ENCODE measurements at places on chromosomes 2 and 18.

GRCh38 chr2:65545837-65546805 is 113.7 kb upstream of the SPRED2 start:
- no peak for DNase-seq

DNA sequence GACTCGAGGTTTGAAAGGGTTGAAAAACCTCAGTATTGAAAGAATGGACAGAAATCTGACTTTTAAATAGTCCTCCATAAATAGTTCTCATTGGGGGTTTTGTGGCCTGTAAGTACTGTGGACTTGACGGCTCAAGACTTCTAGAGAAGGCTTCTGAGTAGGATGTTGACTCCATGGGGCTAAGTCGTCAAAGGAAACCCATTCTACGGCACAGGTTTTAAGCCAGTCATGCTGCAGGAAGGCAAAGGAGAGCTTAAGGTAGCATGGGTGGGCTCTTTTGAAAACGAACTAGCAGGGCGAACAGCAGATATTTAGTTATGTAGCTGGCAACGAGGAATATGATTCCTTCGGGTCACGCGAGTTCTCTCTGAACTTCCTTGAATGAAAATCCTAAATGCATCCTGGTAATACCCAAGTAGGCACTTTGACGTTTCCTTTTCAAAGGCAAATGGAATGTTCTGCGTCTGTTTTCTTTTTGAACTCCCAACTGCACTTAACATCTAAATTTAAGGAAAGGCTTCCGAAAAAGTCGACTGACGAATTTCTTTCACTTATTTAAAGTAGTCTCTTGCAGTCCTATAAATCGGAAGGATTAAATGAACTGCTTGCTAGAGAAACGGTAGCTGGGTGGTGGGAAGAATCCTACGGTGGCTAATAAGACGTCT is 1.1 kb upstream of the NEDD4L start:
- peak; percentile 59 for DNase-seq

DNA sequence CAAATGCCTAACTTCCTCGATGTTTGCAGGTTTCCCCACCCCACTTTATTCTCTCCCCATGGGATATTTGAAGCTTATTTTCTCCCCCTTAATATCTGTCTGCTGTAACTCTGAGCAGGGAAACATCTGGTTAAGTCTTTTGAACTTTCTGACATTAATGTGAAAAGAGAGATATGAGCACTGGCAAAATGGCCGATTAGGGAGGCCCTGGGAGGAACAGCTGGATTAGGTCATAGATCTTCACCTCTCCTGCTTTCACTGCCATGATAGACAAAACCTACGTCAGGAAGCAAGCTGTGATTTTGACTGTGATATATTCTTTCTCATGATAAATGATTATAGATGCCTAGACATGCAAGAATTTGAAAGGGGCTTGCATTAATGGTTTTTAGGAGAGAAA is 43.6 kb downstream of the LYPD6B start:
- no peak for DNase-seq

DNA sequence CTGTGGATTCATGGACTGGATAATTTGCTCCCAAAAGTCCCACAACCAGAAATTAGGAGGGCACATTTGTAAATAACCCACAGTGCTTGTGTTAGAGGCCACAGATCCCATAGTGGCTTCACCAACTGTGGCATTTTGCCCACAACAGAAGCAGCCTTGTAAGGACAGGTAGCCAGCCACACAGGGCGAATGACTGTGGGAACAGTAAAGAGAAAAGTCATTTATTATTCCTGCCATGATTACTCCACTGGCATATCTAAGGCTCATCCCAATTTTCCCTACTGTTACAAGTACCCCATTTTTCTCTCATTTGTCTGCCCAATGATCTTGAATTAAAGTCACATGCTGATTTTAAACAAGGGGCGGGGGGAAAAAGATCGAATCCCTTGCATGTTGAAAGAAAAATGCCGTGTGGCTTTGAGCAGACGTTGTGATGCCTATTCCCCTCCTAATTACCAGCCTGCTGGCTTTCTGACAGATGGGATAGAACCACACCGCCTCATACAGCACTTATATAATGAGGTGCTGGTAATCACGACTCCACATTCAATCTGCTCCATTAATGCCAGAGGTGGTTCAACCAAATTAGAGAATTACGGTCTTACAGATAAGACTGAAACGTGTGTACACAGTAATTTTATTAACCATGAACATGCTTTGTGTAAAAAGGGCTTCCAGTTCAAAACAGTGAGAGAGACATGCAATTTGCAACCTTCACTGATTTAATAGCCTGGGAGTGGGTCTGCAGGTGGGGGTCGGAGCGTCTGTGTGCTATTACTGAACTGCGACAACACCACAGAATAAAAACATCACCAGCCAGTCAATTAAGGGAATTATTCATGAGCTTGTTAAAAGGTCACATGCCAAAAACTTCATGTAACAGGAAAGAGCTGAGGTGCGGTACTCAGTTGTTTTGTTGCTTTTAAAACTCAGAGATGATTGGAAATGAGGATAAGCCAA is 196.0 kb downstream of the TMEM163 start:
- DNase-seq, result peak; percentile 39

DNA sequence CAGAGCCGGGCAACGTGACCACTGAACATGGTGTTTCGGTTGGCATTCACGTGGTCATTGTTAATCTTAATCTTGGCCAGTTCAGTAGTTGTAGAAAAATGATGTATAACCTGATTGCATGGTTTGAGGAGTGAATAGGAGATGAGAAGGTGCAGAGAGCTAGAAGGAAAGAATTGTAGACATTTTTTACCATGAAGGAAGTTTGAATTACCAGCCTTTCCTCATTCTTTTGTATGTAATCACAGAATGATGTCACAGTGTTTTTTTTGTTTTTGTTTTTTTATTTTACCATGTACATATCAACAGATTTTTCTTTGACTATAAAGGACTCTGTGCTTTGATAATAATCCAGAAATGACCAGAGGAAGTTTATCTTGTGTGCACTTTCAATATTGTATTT is 126.3 kb downstream of the LTBP1 start:
- DNase-seq, result no peak

GRCh38 chr18:10213526-10213925 is 240.9 kb upstream of the APCDD1 start:
- peak; percentile 83 for DNase-seq

GRCh38 chr2:118019821-118020220 is 6.0 kb upstream of the CCDC93 start:
- DNase-seq, result no peak

DNA sequence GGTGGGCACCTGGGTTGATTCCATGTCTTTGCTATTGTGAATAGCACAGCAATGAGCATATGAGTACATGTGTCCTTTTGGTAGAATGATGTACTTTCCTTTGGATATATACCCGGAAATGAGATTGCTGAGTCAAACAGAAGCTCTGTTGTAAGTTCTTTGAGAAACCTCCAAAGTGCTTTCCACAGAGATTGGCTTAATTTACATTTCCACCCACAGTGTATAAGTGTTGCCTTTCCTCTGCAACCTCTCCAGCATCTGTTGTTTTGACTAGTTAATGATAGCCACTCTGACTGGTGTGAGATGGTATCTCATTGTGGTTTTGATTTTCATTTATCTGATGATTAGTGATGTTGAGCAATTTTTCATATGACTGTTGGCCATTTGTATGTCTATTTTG is 194.8 kb downstream of the ZNF804A start:
- DNase-seq, result no peak

DNA sequence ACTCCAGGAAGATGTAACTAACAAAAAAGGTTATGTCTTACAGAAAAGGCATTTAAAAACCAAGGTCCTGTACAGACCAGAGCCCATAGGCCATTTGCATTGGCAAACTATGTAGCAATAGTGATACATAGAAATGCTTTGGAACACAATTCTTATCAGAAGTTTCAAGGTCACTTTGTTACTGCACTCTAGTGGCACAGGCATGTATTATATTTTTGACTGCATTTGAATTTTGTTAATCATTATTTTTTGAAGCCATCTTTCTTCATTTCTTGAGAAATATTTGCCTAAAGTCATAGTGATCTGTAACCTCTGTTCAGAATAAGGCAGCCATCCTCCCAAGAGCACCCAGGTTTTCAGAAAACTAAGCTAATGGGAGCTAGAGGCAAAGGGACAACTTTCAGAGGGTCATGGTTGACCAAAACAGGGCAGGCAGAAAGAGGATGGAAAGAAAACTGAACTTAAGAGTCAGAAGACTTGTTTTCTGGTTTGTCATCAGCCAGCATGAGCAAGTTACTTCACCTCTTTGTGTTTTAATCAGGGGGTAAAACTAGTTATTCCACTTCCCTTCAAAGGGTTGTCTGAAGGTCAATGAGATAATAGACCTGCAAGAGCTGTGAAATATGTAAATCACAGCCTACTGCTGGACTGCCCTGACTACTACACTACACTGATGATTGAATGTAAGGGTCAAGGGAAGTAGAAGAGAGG is 41.5 kb downstream of the SLC38A11 start:
- DNase-seq, result peak; percentile 38

DNA sequence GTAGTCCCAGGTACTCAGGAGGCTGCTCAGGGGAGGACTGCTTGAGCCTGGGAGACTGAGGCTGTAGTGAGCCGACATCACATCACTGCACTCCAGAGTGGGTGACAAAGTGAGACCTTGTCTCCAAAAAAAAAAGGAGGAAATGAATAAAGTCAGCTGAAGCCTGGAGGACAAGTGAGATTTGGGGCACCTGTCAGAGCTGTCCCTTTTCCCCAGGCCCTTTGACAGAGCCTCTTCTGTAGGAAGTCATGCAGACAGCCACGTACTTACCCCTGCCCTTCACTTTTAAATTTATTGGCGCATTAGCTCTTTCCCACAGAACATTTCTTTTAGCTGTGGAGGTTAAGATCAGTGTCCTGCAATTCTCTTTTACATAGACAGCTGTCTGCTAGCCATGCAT is 151.0 kb upstream of the DNMT3A start:
- DNase-seq, result no peak

- no peak for DNase-seq
Observed at GRCh38 chr18:79932907-79933306, 18.5 kb downstream of the SLC66A2 start.

DNA sequence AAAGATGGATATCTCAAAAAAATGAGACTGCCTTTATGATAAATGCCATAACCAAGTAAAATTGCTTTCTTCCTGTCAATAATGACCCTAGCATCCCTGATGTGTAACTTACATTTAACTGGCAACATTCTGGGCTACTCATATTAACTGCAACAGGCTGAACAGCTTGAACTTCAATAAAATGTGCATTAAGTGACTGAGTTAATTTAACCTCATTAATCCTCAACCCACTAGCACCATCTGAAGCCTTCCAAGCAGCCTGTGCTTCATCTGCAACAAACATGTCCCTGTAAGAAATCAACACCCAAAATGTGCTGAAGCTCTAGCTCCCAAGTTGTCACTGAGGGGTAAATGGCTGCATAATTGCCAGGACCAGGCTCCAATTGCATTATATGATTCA is 296.2 kb upstream of the ZC3H15 start:
- DNase-seq, result no peak

GRCh38 chr2:231161877-231162329 is 36.5 kb upstream of the ARMC9 start:
- DNase-seq, result no peak

GRCh38 chr18:49842656-49843055 is 29.3 kb upstream of the ACAA2 start:
- no peak for DNase-seq

GRCh38 chr2:9462886-9463697 is 11.3 kb upstream of the IAH1 start:
- no peak for DNase-seq

DNA sequence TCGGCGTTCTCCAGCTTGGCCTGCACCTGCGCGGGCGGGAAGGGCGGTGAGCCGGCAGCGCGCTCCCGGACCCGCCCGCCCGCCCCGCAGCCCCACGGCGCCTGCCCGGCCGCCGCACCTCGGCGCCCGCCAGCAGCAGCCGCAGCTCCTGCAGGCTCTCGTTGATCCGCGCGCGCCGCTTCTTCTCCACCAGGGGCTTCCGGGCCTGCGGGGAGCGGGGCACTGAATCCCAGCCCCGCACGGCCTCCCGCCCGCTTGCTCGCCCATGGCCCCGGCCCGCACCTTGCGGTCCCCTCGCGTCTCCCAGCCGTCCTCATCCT is 335 bp downstream of the HES6 start:
- no peak for DNase-seq

GRCh38 chr18:46320928-46321711 is 216.9 kb downstream of the HAUS1 start:
- DNase-seq, result no peak

DNA sequence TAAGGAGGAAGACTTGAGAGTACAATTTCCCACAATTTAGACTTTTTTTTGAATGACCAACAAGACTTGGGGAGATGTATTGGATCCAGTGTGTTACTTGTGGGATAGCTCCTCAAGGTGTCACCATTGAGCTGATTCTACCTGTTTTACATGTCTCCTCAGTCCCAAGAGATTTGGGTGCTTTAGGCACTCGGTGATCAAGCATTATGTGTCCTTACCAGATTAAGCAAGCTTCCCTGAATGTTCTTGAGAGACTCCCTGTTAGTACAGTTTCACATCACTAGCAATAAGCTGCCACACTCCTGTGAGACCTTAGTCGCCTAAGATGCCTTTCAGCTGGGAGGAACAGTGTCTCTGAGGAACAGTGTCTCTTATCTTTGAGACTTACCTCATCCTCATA is 384.3 kb upstream of the SYT4 start:
- DNase-seq, result no peak

DNA sequence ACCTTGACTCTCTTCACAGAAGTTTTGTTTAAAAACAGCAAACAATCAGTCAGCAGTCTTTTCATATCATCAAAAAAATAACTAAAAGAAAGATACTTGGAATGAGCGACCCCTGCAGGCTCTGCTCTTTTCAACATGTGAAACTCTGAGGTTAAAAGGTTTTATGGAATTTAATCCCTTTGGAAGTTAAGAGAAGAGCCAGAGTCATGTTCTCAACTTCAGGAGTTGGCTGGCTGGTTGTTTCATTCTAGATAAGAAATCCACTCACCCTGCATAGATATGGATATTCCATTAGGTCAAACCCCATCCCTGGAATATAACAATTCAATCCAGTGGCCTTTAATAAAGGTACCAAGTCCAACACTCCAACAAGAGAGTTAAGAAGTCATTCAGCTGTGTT is 115.6 kb upstream of the RMDN2 start:
- peak; percentile 34 for DNase-seq

- peak; percentile 66 for DNase-seq
Observed at GRCh38 chr2:69914950-69915945, at the start of gene MXD1. MXD1 (plus strand) TSS chr2:69915109; CDS start chr2:69915331, 222 bp downstream.

- DNase-seq, result no peak
Observed at GRCh38 chr2:27264253-27264752, 1.5 kb upstream of the SLC30A3 start.

DNA sequence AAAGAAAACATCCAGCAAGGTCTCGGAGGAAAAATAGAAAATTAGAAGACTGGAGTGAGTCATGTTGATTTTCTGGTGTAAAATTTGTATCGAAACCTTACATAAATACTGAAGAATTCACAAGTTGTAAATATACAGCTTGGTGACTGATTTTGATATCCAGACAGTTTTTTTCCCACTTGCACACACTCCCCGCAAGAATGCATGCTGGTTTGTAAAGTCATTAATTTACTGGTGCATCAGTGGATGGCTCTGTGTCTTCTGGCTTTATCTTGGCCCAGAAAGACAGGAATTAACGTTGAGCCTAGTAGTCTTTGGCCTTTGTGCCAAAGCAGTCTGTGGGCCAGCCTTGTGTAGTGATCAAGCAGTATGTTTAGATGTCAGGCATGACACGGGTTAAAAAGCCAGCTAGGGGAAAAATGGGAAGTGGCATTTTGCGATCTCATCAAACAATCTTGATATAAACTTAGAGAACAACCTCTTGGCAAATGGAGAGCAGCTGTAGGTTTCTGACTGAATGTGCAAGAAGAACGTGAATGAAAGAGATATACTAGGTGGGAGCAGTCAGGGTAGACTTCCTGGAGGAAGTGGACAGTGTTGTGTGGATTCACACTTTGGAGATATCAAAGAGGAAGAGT is 22.7 kb upstream of the CASP8 start:
- DNase-seq, result no peak

Measured in stomach (tissue), 19 donors.